Activated CD4-positive, alpha-beta T cell treated with anti-CD3 and anti-CD28 coated beads, Interleukin-2, amount 50 U/mL, for 48 hours (primary cell): ENCODE measurements at places on chromosomes 2 and 18.
A peak's percentile ranks its signal among the peaks of the same experiment; 100 is the strongest.

GRCh38 chr2:230650585-230651137 is 62.0 kb upstream of the CAB39 start:
- DNase-seq: no peak

DNA sequence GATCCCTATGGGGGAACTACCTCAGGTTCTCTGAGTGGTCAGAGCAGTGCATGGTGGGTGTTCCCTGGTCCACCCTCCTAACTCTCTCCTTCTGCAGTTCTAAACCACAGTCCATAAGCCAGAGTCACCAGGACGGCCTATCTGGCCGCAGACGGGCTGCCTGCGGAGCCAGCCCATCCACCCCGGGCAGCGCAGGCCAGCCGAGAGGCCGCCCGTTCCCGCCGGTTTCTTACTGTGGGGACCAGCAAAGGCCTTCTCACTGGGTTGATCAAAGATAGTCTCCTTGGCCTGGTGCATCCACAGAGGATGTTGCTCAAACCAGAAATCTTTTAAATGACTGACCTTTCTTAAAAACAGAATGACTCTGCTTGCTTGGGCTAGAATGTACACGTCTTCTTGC is 9.6 kb upstream of the CHST10 start:
- DNase-seq: no peak

DNA sequence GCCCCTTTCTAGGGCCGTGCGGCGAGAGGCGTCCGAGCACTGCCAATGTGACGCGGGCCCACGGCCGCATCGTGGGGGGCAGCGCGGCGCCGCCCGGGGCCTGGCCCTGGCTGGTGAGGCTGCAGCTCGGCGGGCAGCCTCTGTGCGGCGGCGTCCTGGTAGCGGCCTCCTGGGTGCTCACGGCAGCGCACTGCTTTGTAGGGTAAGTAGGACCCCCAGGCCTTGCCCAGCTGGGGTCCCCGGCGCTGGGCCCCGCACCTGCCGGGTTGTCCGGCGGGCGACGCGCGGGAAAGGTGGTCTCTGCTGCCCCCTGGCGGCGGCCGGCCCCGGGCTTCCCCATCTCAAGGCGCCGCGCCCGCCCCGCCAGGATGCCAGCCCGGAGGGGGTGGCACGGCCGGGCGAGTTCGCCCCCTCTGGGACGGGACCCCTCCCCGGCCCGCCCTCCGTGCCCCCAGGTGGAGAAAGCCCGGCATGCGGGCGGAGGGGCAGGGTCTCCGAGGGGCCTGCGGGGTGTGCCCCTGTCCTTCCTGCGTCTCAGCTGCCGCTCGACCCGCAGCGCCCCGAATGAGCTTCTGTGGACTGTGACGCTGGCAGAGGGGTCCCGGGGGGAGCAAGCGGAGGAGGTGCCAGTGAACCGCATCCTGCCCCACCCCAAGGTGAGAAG is 1.9 kb downstream of the PRSS56 start:
- DNase-seq: peak; percentile 73

- DNase-seq: peak; percentile 18
These were observed 82.3 kb downstream of the INPP5D start for GRCh38 chr2:233142355-233142897.

DNA sequence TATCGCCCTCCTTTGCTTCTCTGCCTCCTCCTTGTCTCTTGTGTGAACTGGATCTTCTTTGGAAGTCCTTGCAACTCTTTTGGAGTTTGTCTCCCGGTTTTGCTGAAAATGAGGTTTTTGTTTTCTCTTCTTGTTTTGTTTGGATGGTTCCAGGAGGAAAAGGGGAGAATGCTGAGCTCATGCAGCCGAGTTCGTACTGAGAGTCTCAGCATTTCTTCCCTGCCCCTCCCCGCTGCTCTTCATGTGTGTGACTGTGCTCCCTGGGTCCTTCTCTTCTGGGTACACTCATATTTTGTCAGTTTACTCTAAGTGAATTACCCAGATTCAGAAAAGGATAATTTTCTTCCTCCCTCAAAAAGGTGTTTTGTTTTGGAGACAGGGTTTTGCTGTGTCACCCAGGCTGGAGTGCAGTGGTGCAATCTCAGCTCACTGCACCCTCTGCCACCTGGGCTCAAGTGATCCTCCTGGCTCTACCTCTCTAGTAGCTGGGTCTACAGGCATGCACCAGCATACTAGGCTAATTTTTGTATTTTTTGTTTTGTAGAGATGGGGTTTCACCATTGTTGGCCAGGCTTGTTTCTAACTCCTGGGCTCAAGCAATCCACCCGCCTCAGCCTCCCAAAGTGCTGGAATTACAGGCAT is 142.9 kb upstream of the IL1R2 start:
- DNase-seq: no peak

GRCh38 chr18:65363011-65363410 is 387.8 kb upstream of the CDH7 start:
- no peak for DNase-seq

- DNase-seq: no peak
These were observed 34.1 kb upstream of the GRB14 start for GRCh38 chr2:164655336-164655735.

DNA sequence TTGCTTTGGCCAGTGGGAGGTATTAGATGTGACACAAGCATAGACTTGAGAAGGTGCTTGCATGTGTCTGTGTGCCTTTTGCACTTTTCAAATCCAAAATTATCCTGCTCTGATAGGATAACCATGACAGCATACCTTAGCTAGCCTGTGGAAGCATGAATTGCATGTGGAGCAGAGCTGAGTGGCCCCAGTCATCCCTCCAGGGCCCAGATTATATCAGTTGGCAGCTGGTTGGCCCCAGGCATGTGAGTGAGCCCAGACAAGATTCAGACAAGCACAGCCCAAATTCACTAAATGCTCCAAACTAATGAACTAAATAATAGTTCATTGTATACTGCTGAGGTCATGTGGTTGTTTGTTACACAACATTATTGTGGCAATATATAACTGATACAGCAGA is 18.8 kb downstream of the TACR1 start:
- no peak for DNase-seq
